ENCODE measurements at places on chromosomes 5 and 9.

GRCh38 chr5:146185161-146185560 is 2.7 kb upstream of the LARS1 start:
- no peak for DNase-seq

DNA sequence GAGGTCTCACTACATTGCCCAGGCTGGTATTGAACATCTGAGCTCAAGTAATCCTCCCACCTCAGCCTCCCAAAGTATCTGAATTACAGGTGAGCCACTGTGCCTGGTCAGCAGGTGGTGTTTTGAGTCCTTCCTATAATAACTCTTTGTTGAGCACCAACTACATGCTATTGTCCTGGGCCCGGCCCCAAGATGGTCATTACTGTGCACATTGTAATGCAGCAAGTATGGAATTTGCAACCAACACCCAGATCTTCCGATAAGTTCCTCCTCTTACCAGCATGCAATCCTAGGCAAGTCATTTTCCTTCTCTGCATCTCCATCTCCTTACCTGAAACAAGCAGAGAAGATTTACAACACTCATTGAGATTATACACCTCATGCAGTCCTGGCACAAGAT is 510.3 kb upstream of the KLF4 start:
- DNase-seq = no peak

DNA sequence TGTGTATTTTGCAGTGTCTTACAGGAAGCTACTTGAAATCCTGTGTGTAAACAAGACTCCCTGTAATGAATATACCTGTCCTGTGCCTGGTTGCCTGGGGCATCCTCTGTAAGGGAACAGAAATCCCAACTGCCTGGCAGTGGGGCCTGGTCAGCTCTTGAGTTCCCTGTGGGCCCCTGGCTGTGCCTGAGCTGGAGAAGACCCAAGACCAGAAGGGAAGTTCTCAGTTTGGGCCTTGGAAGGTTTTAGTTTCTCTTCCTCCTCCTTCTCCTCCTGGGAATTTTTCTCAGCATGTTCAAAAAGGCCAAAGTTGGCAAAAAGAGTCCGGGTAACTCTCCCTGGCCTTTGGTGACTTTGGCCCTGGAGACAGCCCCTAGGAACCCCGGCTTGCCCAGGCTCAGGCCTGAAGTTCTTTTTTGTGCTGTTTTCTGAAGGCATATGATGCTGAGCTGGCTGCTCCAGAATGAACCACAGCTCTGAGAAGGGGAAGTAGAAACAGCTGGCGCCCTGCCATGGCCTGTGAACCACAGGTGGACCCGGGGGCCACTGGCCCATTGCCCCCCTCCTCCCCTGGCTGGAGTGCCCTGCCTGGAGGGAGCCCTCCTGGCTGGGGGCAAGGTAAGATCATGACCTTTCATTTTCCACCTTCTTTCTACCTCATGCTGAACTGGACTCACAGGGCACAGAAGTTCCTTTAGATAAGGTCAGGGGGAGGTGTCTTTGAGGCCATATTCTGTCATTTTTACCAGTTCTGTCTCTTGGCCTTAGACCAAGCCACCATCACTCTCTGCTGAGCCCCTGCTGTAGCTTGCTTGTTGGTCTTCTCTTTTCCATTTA is 5.8 kb downstream of the TMEM268 start:
- DNase-seq = no peak

- peak; percentile 48 for DNase-seq
These were observed 61.8 kb upstream of the ARAP3 start for GRCh38 chr5:141743866-141744272.

- DNase-seq = no peak
These were observed 13.0 kb upstream of the HK3 start for GRCh38 chr5:176912115-176912514.

DNA sequence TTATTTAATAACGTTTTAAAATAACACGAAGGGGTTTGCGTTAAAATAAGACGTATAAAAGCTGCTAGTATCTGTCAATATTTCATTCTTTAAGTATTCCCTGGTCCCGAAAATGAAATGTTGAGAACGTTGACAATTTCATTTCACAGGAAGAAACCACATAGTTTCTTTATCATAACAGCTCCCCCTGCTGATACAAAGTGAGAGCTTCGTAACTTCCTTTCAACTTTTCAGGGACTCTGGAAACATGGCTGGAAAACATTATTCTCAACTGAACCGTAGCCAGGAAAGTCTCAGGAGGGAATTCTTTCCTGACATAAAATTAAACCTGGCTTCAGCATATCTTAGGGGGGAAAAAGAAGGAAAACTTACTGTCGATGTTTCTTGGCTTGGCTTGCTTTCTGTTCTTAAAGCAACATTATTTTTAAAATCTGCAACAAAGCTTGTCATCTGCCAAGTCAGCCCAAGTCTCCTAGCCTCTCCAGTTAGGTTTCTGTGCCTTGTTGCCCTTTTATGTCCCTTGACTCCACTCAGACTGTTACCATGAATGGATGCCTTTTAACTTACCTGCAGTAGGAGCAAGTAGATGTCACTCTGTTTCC is 122.9 kb upstream of the DAB2 start:
- no peak for DNase-seq

DNA sequence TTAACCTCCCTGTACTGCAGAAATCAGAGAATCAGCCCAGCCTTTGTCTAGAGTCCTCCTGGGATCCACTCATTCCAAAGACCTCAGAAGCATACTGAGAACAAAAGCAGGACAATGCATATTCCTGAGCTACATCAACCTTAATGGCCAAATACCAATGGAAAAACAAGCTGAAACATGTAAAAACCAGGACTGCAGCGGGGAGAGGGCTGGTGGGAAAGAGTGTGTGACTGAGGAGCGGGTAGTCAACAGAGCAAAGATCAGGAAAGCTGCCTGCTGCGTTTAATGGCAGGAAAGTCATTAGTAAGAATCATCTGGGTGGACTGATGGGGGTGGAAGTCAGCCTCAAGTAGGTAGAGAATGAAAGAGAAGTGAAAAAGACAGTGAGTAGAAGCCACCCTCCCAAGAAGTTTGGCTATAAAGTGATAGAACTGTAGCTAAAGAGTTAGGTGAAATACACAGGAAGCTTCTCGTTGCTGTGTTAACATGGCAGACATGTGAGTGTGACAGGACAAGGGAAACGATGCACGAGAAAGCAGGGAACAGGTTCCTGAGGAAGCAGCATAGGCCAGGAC is 88.1 kb downstream of the OTULIN start:
- no peak for DNase-seq

GRCh38 chr9:115378758-115379157 is 260.8 kb upstream of the TNC start:
- DNase-seq = no peak

- DNase-seq = no peak
These were observed 44.9 kb upstream of the ZNF366 start for GRCh38 chr5:72552041-72552557.

DNA sequence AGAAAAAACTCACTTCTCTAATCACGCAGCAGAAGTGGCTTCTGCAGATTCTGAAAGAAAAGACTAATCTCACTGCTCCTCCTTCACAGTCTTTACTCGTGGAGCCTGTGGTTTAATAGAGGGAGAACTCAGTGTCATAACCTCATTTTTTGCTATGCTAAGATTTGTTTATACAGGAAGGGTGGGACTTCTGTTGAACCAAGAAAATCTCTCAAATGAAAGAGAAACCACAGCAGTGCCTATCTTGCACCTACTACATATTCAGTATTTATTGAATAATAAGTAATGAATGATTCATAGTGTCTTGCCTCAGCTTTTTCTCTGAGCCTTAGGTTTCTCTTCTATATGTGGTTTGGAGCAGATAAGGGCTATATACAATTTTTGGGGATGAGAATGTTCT is 136.1 kb upstream of the DMAC1 start:
- no peak for DNase-seq
